ENCODE measurements at places on chromosomes 1 and 21.

DNA sequence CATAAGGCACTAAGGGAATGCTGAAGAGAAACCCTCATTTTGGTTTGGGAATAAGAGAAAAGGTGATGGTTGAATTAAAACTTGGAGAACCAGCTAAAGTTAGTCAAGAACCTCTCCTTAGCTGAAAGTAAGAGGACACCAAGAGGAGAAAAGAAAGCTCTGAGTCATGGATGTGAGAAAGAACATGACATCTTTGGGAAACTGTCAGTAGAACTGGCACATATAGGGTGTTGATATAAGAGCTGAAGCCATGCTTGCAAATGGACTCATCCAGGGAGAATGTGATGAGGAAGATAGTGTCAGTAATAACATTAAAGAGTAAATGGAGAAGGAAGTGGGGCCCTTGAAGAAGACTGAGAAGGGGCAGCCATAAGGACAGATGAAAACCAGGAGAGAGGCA lies 54.3 kb downstream of the LRRC8C start:
- DNase-seq: no peak

GRCh38 chr21:39555911-39556590 lies 56.7 kb upstream of the B3GALT5 start:
- no peak for DNase-seq

DNA sequence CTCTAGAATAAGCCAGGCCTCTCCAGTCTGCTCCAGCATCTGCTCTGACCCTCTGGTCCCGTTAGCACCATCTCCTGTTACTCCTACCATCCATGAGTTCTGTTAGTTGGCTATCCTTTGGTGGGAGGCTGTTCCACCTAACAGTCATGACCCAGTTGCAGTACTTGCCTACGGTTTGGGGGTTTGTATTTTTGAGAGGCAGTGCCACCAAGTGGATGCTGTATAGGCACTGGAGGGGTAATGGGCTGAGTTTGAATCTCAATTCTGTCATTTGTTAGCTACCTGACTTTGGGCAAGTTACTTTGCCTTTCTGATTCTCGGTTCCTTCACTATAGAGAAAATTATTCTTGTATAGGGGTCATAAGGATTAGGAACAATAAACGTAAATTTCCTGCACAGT lies 12.1 kb upstream of the C8B start:
- no peak for DNase-seq

- DNase-seq: no peak
These were observed 55.8 kb upstream of the ZNF326 start for GRCh38 chr1:89939059-89939570.

GRCh38 chr1:195763146-195763906 lies 844.9 kb downstream of the KCNT2 start:
- no peak for DNase-seq

DNA sequence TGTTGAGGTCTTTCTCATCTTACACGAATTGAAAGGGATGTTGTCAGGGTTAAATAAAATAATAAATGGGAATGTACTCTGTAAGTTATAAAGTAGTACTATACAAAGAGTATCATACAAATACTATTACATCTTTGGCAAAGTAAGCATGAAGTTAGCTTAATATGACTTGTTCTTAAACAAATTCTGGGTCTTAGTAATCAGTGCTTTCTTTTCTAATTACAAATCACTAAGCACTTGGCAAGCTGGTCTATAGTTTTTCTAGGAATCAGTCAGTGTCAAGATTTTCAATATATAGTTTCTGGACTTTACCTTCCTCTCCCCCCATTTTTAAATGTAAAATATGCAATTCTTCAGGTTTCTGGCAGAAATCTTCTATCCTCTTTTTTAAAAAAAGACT lies 6.9 kb downstream of the LYST start:
- DNase-seq: no peak

GRCh38 chr1:45974541-45975269 lies 157.7 kb downstream of the PIK3R3 start:
- no peak for DNase-seq

- DNase-seq: no peak
These were observed 13.0 kb downstream of the GOLPH3L start for GRCh38 chr1:150683914-150684313.

- no peak for DNase-seq
These were observed 90.2 kb upstream of the C1orf21 start for GRCh38 chr1:184296466-184297243.

DNA sequence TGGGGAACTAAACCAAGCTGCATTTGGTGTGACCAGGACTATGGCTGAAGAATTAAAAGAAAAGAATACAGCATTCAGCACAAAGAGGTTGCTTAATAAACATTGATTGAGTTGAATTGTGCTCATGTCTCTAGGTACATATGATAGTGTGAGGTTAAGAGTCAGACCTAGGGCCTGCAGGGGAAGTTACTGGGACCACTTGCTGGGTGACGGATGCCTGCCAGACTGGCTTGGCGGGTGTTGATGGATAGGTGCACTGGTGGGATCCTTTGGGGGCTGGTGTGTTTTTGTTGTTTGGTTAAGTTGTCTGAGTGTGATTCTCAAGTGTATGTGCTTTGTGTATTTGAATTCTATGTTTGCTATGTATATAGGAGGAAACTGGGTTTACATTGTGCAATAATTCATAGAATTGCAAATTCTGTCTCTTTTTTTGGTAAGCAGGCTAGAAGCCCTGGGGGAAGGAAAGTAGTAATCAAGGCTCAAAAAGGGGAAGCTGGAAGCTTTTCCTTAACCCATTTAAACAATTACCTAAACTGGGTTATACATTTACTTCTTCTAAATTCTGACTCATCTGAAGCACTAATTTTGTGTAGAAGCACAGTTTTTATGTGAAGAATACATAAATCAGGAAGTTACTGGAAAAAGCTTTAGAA lies 1.8 kb downstream of the CD101 start:
- no peak for DNase-seq

DNA sequence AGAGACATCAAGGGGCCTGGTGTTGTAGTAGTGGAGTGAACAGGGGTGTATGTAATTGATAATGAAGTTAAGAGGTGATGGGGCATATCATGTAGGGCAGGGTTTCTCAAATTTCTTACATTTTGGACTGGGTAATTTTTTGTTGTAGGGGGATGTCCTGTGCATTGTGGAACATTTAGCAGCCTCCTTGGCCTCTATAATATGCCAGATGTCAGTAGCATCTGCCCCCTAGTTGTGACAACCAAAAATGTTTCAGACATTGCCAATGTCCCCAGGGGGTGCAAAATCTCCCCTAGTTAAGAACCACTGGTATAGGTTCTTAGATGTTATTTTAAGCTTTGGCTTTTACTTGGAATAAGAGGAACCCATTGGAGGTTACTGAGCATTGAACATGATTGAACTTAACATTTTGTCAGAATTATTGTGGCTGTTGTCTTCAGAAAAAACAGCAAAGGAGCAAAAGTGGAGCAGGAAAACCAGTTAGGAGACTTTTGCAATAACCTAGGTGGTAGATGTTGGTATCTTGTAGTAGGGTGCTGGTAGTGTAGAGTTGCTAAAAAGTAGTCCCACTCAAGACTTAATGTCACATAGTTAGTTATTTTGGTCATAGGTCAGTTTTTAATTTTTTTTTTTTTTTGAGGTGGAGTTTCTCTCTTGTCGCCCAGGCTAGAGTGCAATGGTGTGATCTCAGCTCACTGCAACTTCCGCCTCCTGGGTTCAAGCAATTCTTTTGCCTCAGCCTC lies 6.2 kb downstream of the ZNF326 start:
- DNase-seq: no peak

DNA sequence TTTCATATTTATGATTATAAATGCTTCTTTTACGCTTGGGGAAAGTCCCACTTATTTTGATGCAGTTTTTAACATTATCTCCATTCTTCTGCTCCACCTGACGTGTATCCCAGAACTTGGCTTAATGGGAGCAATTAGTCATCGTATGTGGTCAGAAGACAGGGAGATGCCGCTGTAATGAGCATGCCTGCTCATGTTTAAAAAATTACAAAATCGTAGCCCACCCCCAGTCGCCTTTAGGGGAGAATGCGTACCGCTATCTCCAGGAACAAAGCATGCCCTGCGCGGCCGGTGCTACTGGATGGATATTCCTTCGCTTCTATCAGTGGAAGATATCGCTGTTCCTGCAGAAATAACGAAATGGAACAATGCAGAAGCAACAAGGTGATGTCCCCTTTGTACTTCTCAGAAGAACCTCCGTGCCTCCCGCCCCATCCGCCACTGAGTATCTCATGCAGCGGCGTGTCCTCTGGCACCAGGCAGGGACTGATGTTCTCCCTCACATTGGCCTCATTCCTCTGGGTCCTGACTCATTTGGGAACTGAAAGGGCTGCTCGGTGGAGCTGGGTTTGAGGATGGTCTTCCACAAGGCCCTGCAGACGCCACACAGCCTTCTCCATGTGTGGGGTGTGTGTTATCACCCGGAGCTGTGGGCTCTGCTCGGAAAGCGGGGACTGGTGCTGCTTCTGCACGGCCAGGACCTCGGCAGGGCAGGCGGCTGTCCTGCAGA lies 116.3 kb upstream of the COL6A1 start:
- no peak for DNase-seq

DNA sequence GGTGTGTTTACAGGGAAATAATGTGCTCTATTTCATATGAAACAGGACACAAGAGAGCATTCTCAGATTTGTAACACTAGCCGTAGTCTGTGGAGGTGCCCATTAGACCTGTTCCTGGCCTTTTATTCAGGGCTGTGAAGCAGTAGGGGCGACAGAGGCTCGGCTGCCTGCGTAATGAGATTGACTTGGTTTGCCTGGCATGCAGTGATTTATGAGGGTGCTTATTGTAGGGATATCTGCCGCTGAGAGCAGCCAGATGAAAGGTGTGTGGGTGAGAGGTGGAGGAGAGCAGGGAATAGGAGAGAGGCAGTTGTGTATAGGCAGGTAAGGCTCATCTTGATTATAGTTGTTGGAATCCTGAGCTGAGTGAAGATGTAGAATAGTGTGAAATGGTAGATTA lies 51.3 kb downstream of the DNAJC6 start:
- DNase-seq: no peak

- DNase-seq: no peak
These were observed 14.7 kb downstream of the PDXK start for GRCh38 chr21:43733529-43734071.

DNA sequence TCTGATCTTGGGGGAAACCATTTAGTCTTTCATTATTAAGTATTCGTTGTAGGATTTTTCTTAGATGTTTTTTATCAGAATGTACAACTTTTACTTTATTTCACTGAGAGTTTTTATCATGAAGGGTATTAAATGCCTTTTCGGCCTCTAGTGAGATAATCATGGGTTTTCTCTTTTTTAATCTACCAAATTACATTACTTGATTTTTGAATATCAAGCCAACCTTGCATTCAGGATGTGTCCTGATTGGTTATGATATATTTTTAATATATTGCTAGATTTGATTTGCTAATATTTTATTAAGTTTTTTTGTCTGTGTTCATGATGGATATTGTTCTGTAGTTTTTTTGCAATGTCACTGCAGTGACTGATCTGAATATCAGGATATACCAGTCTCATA lies 9.4 kb downstream of the NUF2 start:
- no peak for DNase-seq

DNA sequence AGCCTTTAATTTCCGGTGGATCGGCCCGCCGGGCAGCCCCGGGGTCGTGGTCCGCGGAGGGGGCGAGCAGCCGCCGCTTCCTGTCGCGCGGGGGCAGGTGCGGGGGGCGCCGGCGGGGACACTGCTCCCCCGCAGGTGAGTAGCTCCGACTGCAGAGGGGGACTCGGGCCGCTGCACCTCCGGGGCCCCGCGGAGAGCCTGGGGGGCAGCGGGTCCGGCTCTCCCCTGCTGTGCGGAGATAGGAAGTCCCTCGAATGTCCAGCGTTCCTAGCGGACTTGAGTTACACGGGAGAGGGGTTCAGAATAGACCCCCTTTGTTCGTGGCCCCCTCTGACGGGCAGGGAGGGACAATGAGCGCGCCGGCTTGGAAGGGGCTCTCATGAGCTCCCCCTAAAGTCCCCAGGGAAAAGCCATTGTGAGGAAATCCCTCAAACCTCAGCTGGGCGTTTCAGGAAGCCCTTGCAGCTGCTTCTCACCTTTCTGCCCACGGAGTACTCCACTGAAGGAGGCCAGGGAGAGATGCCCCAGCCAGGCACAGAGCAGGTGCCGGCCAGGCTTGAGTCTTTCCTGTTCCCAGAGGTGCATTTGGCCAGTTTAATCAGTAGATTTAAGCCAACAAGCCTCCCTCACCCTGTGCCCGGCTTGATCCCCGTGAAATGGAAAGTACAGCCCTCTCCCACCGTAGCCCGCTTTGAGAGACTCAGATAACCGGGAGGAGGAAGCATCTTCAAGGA lies 925 bp downstream of the PDE9A start:
- peak; percentile 14 for DNase-seq

DNA sequence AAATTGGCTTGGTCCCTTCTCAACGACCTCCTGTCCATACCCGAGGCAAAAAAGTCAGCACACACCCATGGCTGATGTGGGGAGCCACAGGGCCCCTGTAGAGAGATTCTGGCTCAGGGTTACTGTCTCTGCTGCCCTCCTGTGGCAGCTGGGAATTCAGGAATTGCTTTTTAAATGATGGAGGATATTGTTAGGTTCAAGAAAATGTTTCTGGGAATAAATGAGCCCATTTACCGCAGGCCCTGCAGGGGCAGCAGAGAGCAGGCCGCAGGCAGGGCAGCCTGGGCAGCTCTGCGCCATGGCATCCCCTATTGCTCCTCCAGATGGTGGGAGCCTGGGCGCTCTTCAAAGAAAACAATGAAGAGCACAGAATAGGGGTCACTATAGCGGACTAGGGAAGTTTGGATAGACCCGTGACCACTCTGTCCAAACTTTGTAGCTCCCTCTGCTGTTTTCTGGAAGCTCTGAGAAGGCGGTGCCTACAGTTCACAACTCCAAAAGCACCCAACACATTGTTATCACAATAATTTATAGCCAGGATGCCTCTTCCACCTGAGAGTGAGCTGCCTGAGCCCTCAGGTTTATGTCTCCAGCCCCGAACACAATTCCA lies 201.1 kb downstream of the BACH1 start:
- peak; percentile 13 for DNase-seq

GRCh38 chr1:1332774-1333480 lies 1.8 kb downstream of the TAS1R3 start:
- no peak for DNase-seq

All from PC-9 (cell line).